ENCODE measurements at places on chromosomes 5 and 9. TPM values are rescaled to one million over a fixed set of nuclear protein-coding genes. Genes with fewer than 3 reads are reported as not detected.
A peak's percentile ranks its signal among the peaks of the same experiment; 100 is the strongest.

DNA sequence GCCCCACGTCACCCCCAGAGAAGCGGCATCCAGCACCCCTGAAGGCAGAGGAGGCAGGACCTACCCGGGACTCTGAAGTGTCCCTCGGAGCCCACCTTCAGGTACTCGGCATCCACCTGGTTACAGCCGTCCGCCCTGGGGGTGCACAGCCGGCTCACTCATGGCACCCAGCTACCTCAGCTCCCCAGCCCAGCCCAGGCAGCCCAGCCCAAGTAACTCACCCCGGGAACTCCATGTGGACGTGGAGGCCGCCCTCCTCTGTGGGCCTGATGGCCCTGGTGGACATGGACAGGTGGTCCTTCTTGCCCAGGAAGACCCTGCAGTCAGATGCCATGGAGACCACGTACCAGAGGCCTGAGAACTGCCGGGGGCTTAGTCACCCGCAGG lies 676 bp downstream of the LCN15 start:
- no peak for DNase-seq

GRCh38 chr9:71858102-71858798 lies 52.7 kb downstream of the ABHD17B start:
- no peak for DNase-seq

Gene SGCD
- 153 TPM for total RNA-seq

Gene CXXC5
- 30.7 TPM for total RNA-seq

Gene PCDH12
- 10.6 TPM for total RNA-seq

DNA sequence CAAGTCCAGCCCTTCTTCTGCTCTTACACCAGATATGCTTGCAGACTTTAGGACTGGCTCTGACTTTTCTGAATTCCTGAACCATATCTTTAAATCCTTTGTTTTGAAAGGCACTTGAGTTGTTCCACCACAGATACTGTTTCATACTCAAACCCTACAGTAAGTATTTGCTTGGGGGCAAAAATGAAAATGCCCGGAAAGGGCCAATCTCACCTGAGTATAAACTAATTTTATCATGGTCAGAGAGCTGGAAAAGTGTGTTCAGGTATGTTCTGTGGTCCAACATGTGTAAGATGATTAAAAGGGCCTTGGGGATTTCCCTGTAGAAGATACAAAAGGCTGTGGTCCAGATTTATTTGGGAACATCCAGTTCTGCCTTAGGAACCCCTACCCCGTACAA lies 225.2 kb downstream of the MAN2A1 start:
- no peak for DNase-seq

- no peak for DNase-seq
Measured at GRCh38 chr5:175655411-175655810, 2.5 kb upstream of the HRH2 start.

- DNase-seq, result no peak
Measured at GRCh38 chr9:72614067-72614466, 92.7 kb downstream of the TMC1 start.

Gene SOHLH1
- total RNA-seq, result not detected

DNA sequence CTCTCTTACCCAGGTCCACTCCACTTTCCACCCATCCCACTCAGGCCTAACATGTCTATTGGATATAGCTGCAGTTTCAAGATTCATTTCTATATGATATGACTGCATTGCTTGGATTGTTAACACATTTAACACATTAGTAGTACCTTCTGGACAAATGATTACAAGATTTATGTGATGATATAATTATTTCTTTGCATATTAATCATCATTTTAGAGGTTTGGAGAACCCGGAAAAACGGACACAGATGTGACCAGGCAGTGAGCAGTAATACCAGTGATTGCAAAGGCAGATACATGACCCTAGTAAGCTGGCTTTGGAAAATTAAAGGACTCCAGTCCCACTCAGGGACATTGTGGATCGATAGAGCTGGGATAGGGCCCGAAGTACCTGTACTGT lies 103.8 kb downstream of the PRR16 start:
- DNase-seq, result no peak

DNA sequence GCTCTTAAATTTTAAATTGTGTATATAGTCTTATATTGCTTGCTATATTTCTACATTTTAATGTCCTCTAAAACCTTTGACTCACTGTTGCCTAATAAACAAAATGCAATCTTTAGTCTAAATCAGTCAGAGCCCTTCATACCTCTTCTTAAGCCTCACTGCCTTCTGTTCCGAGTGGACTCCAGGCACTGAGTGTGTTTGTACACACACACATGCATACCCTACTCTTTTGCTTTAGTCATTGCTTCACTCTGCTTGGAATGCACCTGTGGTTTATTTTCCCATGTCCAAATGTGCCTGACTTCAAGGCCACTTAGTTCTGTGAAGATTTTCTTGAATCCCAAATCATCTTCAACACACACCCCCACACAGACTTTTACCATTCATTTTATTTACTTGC lies 60.9 kb downstream of the SLC12A2 start:
- no peak for DNase-seq

DNA sequence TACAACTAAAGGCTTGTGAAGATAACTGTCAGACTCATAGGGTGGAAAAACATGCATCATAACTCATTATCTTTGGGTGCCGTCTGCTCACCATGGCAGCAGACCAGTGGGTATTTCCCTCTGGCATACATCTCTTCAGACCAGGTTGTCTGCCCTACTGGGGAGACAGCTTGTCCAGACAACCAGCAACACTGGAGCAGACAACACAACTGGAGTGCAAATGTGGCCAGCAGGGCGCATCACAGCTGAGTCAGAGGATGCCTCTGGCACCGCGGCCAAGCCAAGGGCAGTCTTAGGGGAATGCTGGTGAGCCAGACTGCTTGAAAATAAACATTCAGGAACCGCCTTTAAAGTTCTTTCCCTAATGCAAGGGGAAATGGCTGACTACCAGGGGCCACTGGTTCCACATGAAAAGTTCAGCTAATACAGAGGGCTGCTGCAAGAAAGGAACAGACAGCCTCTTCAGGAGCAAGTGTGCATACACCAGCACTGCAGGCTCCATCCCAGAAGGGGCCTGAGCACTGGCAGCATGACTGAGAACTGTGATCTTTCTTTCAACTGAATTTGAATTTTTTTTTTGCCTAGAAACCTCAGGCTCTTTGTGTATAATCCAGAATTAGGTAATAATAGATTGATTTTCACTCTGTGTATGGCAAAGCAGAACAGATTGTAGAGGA lies 77.3 kb downstream of the MAMDC2 start:
- DNase-seq, result peak; percentile 66

Gene EPB41L4B
- total RNA-seq, result 4.1 TPM

GRCh38 chr5:132663771-132664695 lies 6.1 kb downstream of the IL13 start:
- DNase-seq, result no peak

GRCh38 chr5:58761407-58761806 lies 178.5 kb downstream of the RAB3C start:
- DNase-seq, result no peak
